Thoracic aorta (tissue), 2 donors: ENCODE measurements at places on chromosomes 7 and 10.
A peak's percentile ranks its signal among the peaks of the same experiment; 100 is the strongest.

GRCh38 chr10:84407388-84408049 is 79.1 kb downstream of the CCSER2 start:
- DNase-seq, result no peak

- no peak for DNase-seq
Measured at GRCh38 chr7:174716-175115, 17.7 kb upstream of the FAM20C start.

DNA sequence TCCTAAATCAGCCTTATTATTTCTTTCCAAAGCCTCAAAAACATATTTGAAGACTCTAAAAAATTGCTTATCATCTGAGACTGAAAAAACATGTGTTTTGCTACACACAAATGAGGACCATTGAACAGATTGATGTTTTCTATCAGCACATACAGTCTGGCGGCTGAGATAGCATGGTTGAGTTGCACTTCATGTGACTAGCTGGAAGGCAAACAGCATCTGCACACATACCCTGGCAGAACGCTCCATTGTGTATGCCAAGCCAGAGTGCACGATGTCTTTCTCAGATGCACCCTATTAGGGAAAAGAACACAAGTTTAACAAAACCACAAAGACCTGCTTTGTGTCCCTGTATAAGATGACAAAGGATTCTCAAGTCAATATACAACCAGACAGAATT is 33.0 kb downstream of the FAM25A start:
- no peak for DNase-seq

DNA sequence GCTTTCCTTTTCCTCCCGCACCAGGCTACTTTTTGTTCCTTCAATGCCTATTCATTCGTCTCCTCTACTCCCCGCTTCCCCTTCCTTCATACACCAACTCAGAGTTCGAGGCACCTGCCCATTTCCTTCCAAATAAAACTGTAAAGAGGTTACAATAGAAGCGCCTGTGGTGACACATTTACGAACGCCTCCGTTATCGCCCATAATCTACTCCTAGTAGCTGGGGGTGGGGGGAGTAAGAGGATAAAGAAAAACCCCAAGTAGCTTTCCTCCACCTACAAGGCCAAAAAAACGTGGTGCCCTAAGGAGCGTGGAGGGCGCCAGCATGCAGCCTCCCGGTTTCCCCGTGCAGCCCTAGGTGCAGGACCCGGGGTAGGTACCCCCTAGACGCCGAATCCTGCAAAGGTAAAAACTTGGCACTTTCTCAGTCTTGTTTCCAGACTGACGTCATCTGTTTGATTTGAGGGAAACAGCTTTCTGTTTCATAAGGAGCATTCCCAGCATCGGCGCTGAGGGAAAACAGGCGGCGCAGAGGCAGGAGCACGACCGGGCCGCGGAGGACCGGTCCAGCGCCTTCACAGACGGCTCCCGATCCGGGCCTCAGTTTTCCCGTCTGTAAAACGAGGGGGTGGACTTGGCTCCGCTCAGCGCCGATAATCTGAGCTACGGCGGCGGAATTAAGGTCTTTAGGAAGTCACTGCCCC is 922 bp downstream of the PPA1 start:
- DNase-seq, result no peak

- DNase-seq, result no peak
Measured at GRCh38 chr10:27399871-27400270, 104.2 kb upstream of the RAB18 start.

DNA sequence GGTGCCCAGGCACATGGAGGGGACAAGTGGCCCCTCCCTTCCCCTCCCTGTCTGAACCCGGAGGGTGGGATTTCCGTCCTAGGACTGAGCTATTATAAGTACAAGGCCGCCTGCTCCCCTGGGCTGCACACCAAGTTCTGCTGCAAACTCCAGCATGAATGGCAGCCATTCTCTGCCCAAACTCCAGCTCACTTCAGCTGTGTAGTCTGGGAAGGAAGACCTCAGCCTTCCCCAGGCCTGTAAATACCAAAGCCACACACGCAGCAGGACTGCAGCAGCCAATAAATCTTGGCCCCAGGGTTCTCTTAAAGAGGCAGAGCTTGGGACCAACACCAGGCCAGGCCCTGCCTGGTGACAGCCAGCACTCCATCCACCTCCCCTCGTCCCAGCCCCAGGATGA is 291.3 kb upstream of the ZMIZ1 start:
- DNase-seq, result peak; percentile 43

- DNase-seq, result no peak
Measured at GRCh38 chr7:6159524-6160031, 112.8 kb downstream of the CYTH3 start.

DNA sequence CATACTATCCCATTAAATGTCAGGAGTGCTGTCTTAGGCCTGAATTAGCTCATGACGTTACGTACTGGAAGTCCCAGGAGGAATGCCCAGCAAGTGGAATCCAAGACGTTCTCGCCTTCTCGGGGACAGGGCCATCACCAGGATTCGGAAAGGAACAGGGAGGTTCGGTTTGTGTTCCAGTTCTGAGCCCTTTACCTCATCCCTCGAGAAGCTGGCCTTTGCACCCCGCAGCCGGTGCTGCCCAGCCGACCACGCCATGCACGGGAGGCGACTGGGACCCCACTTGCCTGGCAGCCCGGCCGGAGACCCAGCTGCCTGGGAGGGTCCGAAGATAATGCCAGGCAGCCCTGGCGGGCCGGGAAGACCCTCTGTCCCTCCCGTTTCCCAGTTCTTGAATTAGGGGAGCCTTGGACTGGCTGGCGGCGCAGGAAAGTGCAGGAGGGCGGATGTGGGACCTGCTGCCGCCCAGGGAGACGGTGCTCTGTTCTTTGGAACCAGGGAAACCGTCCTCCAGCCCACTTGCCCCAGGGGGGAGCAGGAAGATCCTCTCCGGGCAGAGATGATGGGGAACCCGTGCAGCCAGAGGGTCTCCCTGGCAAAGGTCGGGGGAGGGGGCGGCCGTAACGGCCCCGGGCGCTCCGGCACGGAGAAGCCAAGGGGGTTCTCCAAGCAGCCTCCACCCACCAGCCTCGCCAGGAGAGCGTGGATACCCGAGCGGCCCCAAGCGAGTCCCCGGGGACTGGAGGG is 671 bp upstream of the CHST3 start:
- no peak for DNase-seq

DNA sequence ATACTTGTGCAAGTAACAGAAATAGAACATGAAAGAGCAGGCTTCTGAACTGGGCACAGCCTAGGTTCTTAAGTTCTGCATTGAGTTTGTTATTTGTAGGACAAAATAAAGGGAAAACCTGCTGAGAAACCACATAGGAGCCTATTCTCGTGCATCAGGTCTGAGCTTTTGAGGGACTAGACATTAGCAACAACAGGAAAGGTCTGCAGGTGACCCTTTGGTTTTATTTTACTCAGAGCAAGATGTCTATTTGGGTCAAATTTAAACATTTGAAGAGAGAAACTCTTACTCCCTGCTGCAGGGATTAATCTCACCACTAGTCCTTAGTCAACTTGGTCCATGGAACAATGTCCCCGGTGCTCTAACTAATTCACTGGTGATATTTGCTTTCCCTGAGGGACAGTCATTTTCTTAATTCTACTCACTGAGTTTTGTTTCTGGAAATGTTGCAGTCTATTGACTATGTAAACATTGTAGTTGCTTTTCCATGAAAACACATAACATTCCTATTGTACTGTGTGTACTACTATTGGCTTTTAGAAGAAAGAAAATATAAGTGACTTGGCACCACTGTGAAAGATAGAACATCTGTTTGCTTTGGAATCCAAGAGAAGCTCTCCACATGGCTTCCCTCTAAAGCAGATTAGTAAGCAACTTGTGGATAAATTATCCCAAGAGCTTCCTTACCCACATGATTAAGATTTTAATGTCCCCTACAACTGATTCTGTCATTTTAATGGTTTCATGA is 108.2 kb downstream of the CHRM2 start:
- DNase-seq, result no peak

- DNase-seq, result no peak
Measured at GRCh38 chr10:14873090-14873760, 5.4 kb upstream of the SUV39H2 start.

- DNase-seq, result no peak
Measured at GRCh38 chr7:147432079-147432478, 1158.5 kb upstream of the C7orf33 start.

- DNase-seq, result no peak
Measured at GRCh38 chr7:40673285-40673684, 538.5 kb downstream of the SUGCT start.

GRCh38 chr10:104311184-104311720 is 27.0 kb downstream of the ITPRIP start:
- no peak for DNase-seq

- no peak for DNase-seq
Measured at GRCh38 chr10:83592337-83592935, 546.9 kb upstream of the GHITM start.

DNA sequence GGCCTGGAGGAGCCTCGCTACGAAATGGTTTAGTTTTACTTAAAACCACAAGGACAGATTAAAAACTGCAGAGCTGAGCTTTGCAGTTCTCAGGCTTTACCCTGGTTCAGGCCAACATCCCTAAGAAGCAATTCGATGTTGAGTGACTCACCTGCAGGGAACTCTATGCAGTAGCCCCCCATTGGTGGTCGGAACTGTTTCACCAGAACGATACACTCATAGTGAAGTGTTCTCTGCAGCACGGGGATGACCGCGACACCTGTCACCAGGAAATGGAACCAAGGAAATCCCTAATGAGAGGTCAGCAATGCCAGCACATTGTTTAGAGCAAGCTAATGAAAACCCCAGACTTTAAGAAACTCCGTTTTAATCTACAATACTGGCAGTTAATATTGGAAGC is 18.0 kb downstream of the NUDT5 start:
- DNase-seq, result no peak

- DNase-seq, result no peak
Measured at GRCh38 chr10:129033790-129034272, 433.2 kb upstream of the MGMT start.

- no peak for DNase-seq
Measured at GRCh38 chr10:131184503-131184902, 127.0 kb downstream of the TCERG1L start.

GRCh38 chr10:18582803-18583202 is 68.6 kb downstream of the NSUN6 start:
- DNase-seq, result no peak

DNA sequence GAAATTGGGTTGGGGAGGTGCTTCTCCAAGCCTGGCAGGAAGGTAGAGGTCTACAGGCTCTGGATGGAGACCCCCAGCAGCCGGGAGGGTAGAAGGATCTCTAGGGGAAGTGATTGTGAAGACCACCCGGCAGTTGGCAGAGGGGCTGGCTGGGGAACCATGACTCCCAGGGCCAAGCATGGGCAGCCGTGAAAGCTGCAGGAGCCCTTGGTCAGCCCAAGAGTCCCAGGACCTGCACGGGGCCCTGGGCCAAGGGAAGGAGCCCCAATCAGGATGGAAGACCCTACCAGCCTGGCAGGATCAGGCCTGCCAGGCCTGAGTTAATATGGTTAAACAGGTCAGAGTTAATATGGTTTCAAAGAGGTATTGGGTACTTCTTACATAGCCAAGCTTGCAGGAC is 126.3 kb upstream of the NANOS1 start:
- DNase-seq, result no peak

DNA sequence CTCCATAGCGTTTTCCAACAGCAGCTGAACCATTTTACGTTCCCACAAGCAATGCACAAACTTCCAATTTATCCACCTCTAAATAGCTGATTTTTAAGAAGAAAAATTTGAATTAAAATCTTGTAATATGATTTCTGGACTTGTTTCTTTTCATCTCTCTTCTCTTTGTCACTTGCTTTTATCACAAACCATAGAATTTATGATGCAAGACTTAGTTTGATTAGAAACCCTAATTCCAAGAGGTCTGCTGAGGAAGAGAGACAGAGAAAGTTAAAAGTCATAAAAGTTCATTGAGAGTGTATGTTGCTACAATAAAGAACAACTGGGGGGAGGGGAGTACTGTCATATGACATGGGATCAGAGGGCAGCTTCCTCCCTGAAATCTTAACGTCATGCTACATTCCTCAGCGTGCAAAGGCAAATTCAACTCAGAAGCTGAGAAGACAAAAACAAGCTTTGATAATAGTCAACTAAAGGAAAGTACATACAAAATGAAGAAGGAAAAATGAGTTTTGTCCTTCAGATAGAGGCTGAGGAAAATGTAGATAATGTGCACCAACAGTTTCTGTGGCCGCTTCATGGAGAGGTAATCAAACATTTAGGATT is 18.4 kb upstream of the CUBN start:
- no peak for DNase-seq

DNA sequence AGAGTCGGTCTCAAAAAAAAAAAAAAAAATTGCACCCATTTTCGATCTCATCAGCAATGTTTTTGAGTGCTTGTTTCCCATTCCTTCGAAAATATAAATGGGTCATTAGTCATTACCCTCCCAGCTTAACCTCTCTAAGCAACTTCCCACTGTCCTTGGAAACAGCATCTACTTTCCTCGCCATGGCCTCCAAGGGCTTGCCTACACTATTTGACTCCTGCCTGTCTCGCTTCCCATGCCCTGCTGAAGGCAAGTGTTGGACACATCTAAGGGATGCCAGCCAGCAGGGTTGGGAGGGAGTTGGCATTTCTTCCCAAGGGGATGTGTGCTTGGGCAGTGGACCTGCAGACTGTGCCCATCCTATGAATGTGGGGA is 12.7 kb upstream of the RHBDD2 start:
- no peak for DNase-seq

DNA sequence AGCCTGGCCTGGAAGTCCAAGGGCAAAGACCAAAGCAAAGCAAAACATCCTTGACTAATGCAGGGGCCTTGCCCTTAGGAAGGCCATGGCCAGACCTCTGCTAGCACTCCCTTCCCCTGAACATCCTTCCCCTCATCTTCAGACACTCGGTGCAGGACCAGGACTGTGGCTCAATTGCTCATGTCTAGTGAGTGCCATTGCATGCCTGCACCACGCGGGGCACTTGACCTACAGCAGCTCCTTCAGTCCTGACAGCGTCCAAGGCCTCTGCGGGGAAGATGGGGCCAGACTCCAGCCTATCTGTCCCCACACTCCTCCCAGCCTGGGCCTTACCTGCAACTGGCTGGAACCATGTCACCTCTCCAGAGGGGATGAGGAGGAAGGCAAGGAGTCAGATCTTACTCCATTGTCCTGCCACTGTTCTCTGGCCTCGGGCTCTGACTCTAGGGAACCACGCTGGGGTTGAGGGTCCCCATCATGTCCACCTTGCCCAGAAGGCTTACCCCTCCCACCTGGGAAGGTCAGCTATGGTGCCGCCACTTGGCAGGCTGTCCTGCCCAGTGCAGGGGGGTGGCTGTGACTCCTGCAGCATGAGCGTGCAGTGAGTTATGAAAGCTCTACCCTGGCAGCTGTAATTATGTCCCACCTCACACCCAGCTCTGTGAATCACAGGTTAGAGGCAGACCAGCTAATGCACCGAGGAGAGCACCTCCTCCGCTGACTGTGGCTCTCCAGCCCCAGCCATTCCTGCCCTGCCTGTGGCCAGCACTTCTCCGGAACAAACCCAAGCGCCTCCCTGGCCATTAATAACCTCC is 16.1 kb downstream of the DRGX start:
- no peak for DNase-seq

DNA sequence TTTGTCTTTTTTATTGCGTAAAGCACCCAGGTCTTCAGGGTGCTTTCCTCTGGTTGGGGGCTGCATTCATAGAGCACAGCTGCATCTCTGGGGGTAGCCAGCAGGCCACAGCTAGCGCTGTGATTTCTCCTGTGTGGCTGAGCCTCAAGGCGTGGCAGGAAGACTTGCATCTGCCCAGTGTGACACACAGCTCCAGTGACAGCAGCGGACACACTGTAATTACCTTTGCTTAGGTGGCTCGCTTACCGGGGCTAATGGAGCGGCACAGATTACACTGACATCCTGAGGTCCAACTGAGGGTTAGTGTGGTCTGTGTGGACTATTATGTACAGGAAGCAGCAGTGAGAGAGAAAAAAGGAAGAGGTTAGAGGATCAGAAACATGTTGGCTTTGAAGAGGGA is 27.1 kb downstream of the ABCB4 start:
- DNase-seq, result no peak
